ENCODE measurements at places on chromosomes 16 and 17.

DNA sequence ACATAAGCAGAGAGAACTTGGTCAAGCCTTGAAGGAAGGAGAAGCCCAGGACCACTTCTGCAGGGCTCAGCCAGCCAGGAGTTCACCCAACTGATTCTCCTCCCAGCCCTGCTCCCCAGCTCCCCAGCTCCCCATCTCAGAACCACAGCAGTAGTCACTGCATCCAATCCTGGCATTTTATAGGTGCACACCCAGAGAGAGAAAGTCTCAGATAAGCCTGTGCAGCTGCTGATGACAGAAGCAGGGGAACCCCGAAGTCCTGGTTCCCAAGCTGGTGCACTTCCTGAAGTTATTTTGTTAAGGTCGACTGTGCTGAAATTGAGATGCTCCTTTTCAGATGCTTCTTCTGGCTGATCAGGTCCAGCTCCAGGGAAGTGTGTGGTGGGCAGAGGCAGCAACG is 6.6 kb downstream of the RNF112 start:
- no peak for DNase-seq

GRCh38 chr16:9389543-9390207 is 298.2 kb downstream of the HAPSTR1 start:
- DNase-seq: no peak

- DNase-seq: peak; percentile 45
These were observed 32.1 kb downstream of the NKD1 start for GRCh38 chr16:50580180-50580798.

GRCh38 chr16:87735270-87736007 is 30.3 kb downstream of the KLHDC4 start:
- no peak for DNase-seq

DNA sequence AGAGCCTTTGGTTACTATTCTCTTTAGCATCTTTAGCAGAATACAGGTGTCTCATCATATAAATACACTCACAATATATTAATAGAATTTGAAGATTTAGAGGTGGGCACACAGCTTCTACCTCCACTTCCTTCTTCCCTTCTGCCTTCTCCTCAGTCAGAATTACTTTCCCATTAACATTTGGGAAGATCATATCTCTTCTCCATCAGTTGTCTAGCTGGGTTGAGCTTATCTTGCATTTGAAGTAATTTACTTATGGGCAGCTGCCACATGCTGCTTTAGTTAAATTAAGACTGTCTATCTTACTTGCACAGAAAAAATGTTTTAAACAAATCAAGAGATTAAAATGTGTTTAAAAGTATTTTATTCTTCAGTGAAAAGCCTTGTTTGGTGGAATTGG is 110.1 kb upstream of the ASIC2 start:
- no peak for DNase-seq

- DNase-seq: no peak
These were observed at the start of gene CBFA2T3 for GRCh38 chr16:88977018-88977811. TSS of gene CBFA2T3 (minus strand) at chr16:88977207. CDS start at chr16:88976807, 400 bp downstream.

DNA sequence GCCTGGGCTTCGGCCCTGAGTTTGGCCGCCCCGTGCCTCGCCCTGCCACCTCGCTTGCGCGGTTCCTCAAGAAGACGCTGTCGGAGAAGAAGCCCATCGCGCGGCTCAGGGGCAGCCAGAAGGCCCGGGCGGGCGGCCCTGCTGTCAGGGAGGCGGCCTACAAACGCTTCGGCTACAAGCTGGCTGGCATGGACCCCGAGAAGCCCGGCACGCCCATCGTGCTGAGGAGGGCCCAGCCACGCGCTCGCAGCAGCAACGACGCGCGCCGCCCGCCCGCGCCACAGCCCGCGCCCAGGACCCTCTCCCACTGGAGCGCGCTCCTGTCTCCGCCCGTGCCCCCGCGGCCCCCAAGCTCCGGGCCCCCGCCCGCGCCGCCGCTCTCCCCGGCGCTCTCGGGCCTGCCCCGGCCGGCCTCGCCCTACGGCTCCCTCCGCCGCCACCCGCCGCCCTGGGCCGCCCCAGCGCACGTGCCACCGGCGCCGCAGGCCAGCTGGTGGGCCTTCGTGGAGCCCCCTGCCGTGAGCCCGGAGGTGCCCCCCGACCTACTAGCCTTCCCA is 12.0 kb downstream of the MYO15A start:
- no peak for DNase-seq

GRCh38 chr17:8791910-8792270 is 7.3 kb downstream of the MFSD6L start:
- DNase-seq: no peak

- DNase-seq: no peak
These were observed 6.9 kb downstream of the HNF1B start for GRCh38 chr17:37737971-37738370.

DNA sequence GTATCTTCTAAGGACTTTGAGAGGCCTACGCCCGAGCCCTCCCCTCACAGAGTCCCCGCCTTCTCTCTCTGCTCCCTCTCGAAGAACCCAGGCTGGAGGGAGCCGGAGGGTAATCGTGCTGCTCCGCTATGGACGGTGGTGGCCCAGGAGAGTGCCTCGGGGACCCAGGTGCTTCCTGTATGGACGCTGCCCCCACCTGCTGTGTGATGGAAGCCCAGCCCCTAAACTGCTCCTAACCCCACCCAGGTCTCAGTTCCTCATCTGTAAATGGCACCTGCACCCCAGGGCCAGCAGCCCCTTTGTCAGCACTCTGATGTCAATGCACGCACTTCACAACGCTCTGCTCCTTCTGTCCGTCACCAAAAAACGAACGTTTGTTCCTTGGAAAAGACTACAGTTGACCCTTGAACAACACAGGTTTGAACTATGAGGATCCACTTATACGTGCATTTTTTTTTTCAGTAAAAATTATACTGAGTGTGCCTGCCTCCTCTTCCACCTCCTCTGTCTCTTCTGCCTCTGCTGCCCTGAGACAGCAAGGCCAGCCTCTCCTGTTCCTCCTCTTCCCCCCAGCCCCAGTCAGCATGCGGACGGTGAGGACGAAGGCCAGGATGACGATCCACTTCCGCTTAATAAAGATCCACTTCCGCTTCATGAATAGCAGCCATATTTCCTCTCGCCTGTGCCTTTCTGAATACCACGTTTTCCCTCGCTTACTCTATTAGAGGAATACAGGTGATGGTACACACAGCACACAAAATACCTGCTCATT is 118.3 kb downstream of the BANP start:
- DNase-seq: no peak

DNA sequence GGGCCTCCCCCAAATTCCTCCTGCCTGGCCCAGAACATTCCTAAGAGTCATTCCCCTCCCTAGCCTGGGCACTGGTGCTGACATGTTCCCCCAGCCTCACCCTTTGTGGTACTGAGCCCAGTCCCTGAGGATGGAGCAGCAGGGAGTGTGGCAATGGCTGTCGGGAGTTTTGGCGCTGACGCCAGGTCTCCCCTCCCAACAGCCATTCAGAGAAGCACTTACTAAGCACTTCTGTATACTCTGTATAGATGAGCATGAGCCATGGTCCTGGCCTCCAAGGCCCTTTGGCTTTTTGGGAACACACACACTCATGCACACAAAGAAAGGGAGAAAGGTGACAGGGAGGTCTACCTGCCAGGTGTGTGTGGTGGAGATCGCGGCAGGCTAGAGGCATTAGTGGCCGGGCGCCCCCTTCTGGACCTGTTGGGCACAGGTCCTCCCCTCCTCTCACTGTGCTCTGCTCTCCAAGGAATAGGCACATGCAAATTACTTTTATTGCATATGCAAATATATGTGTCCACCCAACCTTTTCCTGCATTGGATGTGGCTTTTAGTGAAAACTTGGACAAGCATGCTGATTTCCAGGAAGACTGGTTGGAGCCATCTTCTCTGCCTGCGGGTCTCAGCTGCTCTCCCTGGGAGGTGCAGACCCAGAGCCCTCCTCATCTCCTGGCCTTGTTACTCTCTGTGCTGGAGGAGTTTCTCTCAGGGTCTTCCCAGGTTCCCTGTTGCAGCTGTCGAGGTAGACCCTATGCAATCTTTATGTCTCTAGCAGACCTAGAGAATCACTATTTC is 17.4 kb upstream of the C17orf107 start:
- DNase-seq: peak; percentile 61
